Stimulated activated memory B cell treated with anti-CD40 and anti-IgM and Interleukin-4, amounts not matched to agents 10 μg/mL and 1 μg/mL and 100 μg/mL, for 72 hours (primary cell): ENCODE measurements at places on chromosomes 12 and 14.

DNA sequence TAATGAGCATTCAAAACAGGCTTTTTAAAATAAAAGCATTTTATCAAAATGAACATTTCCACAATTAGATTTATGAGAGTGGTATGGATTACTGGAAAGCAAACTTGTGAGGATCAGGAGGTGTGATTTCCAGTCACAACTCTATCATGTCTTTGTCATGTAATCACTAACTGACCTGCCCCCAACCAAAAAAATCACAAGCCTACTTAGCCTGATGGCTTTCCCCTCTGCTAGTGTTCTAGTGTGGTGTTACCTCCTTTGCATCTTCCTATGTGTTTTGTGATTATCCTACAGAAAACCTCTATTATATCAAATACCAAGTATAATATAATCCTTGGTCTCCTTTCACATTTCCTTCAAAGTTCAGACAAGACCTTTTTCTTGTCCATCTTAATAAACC is 168.6 kb downstream of the NOVA1 start:
- no peaks in the 10 kb centered on the region for H3K36me3 ChIP-seq
- no peak overlapping the region for H3K27ac ChIP-seq
- no peaks in the 10 kb centered on the region for H3K27me3 ChIP-seq
- no peaks in the 10 kb centered on the region for H3K4me1 ChIP-seq

GRCh38 chr14:22549981-22550673 is 38.9 kb downstream of the DAD1 start:
- peaks cover 82% of the 10 kb centered on the region for H3K4me1 ChIP-seq
- peak overlapping the region; percentile 98 for H3K27ac ChIP-seq
- ATAC-seq: peak; percentile 95
- peak overlapping the region; percentile 68 for H3K4me3 ChIP-seq
- H3K27me3 ChIP-seq: no peaks in the 10 kb centered on the region

GRCh38 chr14:97218691-97219430 is 421.7 kb downstream of the VRK1 start:
- peaks cover 39% of the 10 kb centered on the region for H3K27me3 ChIP-seq
- H3K36me3 ChIP-seq: no peaks in the 10 kb centered on the region
- peaks cover 6% of the 10 kb centered on the region for H3K4me1 ChIP-seq
- ATAC-seq: peak; percentile 27
- no peak overlapping the region for H3K27ac ChIP-seq

DNA sequence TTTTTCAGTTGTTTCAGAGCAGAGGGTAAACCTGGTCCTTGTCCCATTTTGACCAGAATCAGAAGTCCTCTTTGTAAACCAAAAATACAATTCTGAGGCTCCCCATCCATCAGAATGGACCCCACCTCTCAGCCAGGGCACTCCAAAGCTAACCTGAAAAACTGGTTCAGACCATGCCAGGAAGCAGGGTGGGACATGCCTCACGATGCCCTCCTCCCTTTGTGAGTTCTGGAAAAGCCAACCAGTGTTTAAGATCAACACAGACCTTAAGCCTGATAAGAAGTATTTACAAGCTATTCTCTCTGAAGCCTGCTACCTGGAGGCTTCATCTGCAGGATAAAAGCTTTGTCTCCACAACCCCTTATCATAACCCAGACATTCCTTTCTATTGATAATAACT is 35.4 kb downstream of the TNFAIP2 start:
- H3K27ac ChIP-seq: no peak overlapping the region
- no peaks in the 10 kb centered on the region for H3K36me3 ChIP-seq
- no peak overlapping the region for H3K4me3 ChIP-seq
- no peaks in the 10 kb centered on the region for H3K4me1 ChIP-seq
- ATAC-seq: no peak

GRCh38 chr14:77302926-77303325 is 17.8 kb downstream of the POMT2 start:
- no peaks in the 10 kb centered on the region for H3K27me3 ChIP-seq
- no peak overlapping the region for H3K4me3 ChIP-seq
- peak overlapping the region; percentile 36 for H3K27ac ChIP-seq
- no peak for ATAC-seq

DNA sequence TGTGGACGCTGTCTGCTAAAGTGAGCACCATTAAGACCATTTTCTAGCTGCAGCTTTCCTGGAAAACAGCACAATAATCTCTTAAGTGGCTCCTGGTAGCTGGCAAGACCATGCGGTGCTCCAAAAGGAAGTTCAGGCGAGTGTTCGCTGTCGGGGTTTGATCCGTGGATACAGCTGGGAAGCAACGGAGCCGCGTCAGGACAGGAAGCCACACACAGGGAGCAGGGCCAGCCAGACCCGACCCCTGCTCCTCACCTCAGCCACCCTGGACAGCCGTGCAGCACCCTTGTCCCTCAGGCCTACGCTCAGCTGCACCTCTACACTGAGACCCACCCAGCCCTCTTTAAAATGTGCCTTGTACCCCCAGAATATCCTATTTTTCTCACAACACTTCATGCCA is 19.4 kb downstream of the ZFYVE21 start:
- H3K36me3 ChIP-seq: peaks cover 36% of the 10 kb centered on the region
- no peak for ATAC-seq
- no peaks in the 10 kb centered on the region for H3K4me1 ChIP-seq
- no peak overlapping the region for H3K27ac ChIP-seq
- H3K27me3 ChIP-seq: no peaks in the 10 kb centered on the region

DNA sequence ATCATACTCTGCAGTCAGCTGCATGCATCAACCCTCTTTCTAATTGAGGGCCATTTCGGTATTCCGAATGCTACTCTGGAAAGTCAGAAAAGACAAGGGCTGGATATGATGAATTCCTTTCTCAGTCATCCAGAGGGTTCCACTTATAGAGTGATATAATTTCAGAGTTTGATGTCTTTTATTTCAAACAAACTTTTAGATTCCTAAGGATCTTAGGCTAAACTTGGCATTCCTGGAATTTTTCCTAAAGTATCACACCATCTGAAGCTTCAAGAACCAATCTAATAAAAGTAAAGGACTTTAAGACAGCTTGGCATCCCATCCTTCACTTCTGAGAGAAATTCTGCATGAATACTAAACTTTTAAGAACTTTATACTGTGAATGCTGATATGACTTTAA is 69.3 kb upstream of the KCNJ8 start:
- H3K36me3 ChIP-seq: no peaks in the 10 kb centered on the region
- H3K4me1 ChIP-seq: no peaks in the 10 kb centered on the region
- no peak overlapping the region for H3K4me3 ChIP-seq
- ATAC-seq: no peak
- H3K27me3 ChIP-seq: no peaks in the 10 kb centered on the region
- H3K27ac ChIP-seq: no peak overlapping the region

DNA sequence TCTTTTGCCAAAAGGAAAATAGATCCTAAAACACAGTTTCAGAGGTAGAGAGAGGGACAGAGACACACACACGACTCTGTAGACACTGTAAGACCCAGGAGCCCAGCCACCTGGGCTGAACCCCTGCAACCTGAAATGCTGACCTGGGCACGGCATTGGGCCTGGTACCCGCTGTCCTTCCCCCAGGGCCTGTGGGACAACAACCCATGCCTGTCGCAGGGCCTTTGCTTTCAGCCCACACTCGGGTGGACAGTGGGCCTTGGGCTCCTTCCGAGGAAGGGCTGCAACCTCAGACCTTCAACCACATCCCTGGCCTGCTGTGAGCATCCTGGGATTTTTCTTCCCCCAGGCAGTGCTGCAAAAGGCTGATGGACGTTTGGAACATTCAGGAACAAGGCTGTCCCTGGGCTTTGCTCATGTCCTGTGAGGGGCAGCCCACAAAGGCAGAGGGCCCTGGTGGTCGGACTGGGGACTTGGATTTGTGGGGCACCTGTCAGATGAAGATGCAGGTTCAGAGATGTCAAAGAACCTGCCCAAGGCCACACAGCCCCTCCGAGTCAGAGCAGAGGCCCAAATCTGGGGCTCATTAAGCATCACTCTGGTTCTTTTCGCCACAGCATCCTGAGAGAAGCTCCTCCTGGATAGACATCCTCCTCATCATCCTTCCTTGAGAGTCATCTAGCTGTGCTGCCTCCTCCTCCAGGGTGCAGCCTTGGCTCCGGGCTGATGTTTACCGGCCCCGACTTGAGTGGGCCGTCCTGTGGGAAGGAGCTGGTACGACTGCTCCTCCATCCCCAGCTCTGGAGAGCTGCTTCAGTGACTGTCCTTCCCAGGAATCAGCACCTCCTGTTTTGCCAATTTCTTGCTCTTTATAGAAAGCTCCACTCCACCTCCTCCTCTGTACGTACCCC is 32.7 kb downstream of the CCDC92 start:
- no peak for ATAC-seq
- peaks cover 55% of the 10 kb centered on the region for H3K36me3 ChIP-seq
- H3K4me1 ChIP-seq: peaks cover 18% of the 10 kb centered on the region
- no peaks in the 10 kb centered on the region for H3K27me3 ChIP-seq
- H3K27ac ChIP-seq: no peak overlapping the region

- H3K4me3 ChIP-seq: peak within 1 kb of the TSS; percentile 93
- no peaks in the 10 kb centered on the region for H3K27me3 ChIP-seq
- H3K27ac ChIP-seq: peak within 1 kb of the TSS; percentile 87
- ATAC-seq: peak; percentile 92
Measured at GRCh38 chr12:6867413-6868210, at the start of gene TPI1. TSS of gene TPI1 (plus strand) at chr12:6867531. CDS start at chr12:6867567, 36 bp downstream.

DNA sequence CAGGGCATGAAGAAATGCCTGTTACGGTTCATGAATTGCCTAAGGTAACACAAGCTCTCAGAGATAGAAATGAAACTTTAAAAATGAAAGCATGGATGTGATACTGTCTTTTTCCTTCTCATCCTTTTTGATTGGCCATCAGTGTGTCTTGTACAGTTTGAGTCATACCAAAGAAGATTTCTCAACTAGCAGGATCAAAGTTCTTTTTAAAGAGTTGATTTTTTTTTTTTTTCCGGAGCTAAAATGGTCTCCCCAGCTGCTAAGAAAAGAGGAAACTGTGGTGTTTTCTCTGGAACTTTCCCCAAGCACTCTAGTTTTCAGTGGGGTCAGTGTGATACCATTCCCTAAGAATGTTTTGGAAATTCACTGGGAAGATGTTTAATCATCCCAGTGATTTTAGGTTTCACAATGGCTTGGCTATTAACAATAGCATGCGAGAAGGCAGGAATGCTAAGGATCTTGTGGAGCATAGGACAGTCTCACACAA is 105.0 kb downstream of the ETNK1 start:
- no peak overlapping the region for H3K4me3 ChIP-seq
- H3K27ac ChIP-seq: no peak overlapping the region
- ATAC-seq: no peak
- peaks cover 13% of the 10 kb centered on the region for H3K27me3 ChIP-seq
- no peaks in the 10 kb centered on the region for H3K4me1 ChIP-seq

DNA sequence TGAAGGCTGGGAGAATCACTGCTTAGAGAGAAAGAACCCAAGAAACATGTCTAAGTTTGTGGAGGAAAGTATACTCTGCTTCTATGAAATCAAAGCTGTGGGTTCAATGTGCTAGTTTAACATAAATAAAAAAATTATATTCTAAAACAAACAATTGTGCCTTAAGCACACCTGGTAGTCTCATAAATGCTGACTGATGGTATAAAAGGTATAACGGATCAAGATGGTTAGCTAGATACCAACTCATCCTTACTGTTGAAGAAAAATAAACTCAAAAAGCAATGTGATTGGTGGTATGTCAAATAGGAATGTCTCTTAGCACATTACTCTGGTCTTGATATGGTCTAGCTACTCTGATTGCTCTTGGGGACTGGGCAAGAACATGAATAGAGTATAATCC is 117.8 kb downstream of the SLC41A2 start:
- no peaks in the 10 kb centered on the region for H3K4me1 ChIP-seq
- no peak overlapping the region for H3K27ac ChIP-seq
- ATAC-seq: no peak
- peaks cover 10% of the 10 kb centered on the region for H3K36me3 ChIP-seq

- no peaks in the 10 kb centered on the region for H3K27me3 ChIP-seq
- H3K4me1 ChIP-seq: no peaks in the 10 kb centered on the region
- no peaks in the 10 kb centered on the region for H3K36me3 ChIP-seq
- no peak overlapping the region for H3K27ac ChIP-seq
- no peak overlapping the region for H3K4me3 ChIP-seq
Measured at GRCh38 chr12:19234171-19234704, 104.7 kb downstream of the PLEKHA5 start.

DNA sequence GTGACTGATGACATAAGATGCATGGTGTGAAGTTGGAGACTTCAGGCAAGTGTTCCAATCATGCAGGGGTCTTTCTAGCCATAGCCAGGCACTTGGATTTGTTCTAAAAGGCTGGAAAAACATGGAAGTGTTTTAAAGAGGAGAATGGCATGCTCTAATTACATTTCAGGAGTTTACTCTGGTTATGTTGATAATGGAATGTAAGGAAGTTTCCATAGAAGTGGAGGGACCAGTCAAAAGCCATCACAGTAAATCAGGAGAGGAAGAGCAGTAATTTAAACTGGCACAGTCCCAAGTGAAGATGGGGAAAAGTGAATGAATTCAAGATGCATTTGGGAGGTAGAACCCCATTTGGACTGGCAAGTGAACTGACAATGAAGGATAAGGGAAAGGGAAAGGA is 13.9 kb upstream of the FRS2 start:
- H3K27ac ChIP-seq: no peak overlapping the region
- no peak overlapping the region for H3K4me3 ChIP-seq
- H3K27me3 ChIP-seq: peaks cover 9% of the 10 kb centered on the region
- H3K4me1 ChIP-seq: no peaks in the 10 kb centered on the region

DNA sequence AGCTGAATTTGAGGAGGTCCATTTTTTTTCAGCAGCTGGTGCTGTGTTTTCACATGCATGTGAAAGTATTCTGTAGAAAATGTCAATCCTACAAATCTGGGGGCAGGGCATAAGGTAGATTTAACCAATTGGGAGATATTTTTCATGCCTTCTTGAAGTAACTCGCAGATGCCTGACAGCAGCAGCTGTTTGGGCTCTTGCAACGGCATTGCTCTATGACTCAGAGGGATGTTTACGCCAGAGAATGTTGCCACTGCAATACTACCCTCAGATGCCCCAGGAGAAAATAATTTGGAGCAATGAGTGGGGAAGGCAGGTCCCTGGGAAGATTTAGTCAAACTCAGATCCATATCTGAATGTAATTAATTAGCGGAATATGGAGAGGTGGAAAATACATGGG is 42.5 kb upstream of the MYBPC1 start:
- no peaks in the 10 kb centered on the region for H3K4me1 ChIP-seq
- peaks cover 32% of the 10 kb centered on the region for H3K27me3 ChIP-seq
- H3K27ac ChIP-seq: no peak overlapping the region
- H3K4me3 ChIP-seq: no peak overlapping the region
- peaks cover 7% of the 10 kb centered on the region for H3K36me3 ChIP-seq
